ENCODE measurements at places on chromosomes 2 and 18.

- no peak for DNase-seq
Observed at GRCh38 chr2:144484201-144484948, 35.5 kb downstream of the ZEB2 start.

DNA sequence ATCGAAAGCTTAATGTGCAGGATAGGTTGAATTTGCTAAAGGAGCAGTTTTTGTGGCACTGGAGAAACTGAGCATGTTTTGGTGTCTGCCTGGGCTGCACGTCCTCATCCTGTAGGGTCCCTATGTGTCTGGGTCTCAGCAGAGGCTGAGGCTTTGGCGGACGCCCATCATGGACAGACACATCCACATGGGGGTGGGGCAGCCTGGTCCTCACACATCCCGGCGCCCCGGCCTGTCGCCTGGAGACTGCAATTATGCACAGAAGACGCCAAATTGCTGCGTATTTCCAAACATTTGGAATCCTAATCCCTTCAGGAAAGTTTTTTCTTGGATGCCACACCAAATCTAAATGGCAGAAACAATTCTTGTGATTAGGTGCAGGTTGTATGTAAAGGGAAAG lies 128.2 kb upstream of the TWIST2 start:
- DNase-seq, result no peak

GRCh38 chr18:11089931-11090715 lies 59.2 kb downstream of the PIEZO2 start:
- no peak for DNase-seq

DNA sequence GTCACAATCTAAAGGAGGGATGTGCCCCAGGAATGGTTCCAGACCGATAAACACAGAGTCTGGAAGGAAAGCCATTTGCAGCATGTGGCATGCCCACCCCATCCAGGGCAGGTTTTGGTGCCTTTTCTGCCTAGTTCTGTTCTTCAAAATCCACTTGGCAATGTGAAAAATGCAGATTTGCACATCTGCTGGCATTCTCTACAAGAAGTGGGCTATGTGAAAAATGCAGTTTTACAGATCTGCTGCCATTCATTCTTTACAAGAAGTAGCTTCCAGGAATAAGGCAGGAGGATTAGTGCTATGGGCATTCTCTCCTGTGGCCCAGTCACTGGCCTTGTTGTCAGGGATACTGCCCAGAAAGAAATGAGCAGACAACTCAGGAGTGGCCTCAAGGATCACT lies 68.1 kb downstream of the C1D start:
- DNase-seq, result no peak

GRCh38 chr2:128237911-128238697 lies 80.6 kb downstream of the HS6ST1 start:
- DNase-seq, result no peak

GRCh38 chr18:9539283-9539682 lies 64.0 kb downstream of the RALBP1 start:
- no peak for DNase-seq

All from activated naive CD4-positive, alpha-beta T cell treated with Interleukin-2 at 50 U/mL for 16 hours (primary cell).